Stimulated activated CD8-positive, alpha-beta memory T cell treated with anti-CD3 and anti-CD28 coated beads, Interleukin-4, amount 100 ng/mL, for 1 hour (primary cell): ENCODE measurements at places on chromosomes 13 and 19.

- DNase-seq = no peak
These were observed 12.5 kb downstream of the UBXN6 start for GRCh38 chr19:4444765-4445741.

GRCh38 chr13:108407495-108407894 is 138.0 kb downstream of the TNFSF13B start:
- no peak for DNase-seq

GRCh38 chr13:84029396-84029795 is 147.1 kb upstream of the SLITRK1 start:
- no peak for DNase-seq

- no peak for DNase-seq
These were observed 3.0 kb downstream of the PAK4 start for GRCh38 chr19:39128516-39129079.

DNA sequence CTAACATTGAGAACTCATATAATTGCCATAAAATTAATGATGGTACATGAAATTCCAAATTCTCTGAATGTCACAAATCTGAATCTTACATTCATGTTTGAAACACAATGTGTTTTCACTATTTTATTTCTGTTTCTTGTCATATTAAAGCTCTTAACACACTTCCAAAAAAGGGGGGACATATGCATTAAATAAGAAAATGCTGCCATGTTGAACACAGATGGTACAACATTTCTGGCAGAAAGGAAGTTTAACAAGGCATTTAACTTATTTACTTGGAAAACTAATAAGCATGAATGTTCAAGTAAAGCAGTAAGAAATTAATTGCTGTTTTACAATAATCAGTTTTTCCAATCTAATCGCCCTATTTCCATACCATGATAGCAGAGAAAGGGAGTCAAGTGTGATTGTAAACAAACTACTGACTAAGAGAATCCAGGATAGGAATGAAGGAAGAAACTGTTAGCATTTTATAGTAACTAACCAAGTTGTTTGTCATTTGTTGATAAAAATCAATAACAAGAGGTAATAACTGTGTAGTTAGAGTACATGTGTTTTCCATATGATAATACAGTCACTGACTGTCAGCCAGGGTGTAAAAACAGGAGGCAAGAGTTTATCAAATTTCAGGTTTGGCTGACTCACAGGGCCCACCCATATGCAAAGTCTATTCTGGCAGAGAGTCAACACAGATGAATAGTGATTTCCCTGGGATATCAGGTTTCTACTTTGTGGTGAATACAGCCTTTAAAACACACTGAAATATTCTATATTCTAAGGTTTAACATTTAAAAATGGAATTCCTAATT is 5.7 kb upstream of the FOXO1 start:
- DNase-seq = no peak

- no peak for DNase-seq
These were observed 125.5 kb downstream of the POSTN start for GRCh38 chr13:37473035-37473434.

- DNase-seq = no peak
These were observed 30.1 kb upstream of the PEPD start for GRCh38 chr19:33551676-33552075.

DNA sequence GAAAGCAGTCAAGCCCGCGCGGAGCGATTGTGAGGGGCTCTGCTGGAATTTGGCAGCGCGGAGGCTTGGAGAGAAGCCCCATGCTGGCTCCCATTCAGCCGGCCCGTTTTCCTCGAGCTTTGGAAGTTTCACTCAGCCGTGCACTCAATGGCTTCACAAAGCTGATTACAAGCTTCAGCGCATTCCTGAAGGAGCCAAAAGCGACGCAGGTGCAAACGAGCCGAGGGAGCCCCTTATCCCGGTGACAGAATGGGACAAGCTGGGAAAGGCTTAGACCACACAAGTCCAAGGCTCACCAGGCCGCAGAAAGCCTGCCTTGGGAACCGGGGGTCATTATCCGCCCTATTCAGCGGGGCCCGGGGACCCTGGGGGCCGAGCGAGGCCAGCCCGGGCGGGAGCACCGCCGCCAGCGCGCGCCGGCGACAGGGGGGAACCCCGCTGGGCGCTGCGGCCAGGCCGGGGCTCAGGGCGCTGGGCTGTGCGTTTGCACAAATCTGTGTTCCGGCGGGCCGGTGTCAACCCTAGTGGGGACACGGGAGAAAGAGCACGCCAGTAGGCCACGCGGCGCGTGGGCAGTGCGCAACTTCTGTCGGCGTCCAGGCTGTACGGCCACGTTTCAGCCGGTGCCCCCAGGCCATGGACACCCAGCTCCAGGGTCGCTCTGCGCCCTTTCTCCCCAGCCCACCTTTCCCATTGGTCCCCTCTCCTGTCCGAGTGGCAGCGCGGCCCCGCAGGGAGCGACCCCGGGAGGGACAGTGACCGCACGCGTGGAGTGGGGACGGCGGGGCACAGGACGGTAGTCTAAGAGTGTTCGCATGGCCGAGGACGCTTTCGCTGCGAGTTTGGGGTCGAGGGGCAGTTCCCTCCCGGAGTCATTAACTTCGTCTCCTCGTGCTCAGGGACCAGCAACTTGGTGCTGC is 37.3 kb downstream of the SOX1 start:
- no peak for DNase-seq

GRCh38 chr19:5032101-5032967 is 63.4 kb downstream of the KDM4B start:
- no peak for DNase-seq

DNA sequence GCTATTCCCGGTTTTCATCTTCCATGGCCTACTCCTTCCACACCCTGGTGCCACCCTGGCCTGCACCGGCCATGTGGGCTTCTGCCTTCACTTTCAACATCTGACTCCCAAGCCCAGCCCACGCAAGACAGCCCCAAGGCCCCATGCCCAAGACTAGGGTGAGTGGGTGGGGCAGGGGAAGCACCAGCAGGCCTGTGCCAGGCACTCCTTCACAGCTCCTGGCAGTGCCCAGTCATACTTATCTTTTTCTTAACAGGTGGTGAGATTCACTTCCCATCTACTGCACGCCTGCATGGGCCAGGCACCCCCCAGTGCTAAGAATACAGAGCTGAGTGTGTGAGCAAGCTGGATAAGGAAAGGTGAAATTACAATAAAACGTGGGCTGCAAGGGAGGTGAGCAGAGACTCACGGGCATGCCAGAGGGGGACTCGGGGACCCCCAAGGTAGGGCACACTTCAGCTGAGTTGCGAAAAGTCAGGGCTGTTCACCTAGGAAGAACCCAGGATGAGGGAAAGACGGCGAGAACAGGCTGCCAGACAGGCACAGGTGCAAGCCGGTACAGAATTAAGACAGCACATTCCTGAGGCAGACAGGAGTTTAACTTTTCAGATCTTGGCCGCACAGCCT is 55.7 kb downstream of the COL4A1 start:
- DNase-seq = no peak

- DNase-seq = no peak
These were observed 99.0 kb upstream of the TNFSF11 start for GRCh38 chr13:42474954-42475353.

GRCh38 chr13:106311004-106311403 is 224.5 kb downstream of the EFNB2 start:
- DNase-seq = no peak

DNA sequence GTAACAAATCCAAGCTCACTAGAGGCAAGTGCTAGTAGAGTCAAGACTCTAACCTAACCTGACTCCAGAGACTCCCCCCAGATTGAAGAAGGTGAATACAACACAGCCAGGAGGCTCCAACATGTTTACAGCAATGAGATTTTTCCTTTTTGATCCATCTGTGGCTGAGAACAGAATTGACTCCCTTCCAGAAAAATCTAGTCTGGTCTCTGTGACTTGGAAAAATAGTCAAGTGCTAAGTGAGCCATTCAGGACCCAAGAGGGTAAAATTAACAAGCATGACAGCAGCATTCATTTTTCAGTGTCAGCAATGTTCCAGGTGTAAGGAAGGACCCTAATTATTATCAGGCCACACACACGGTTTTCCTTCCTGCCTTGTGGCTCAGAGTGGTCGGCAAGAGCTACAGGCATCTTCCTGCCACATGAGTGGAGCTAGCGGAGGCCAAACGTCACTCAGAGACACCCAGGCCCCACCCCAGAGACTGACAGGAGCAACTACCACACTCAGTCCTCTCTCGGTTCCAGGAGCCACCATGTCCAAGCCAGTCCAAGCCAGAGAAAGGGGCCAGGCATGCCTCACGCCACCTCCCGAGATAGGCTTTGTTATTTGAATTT is 395.1 kb downstream of the FOXO1 start:
- DNase-seq = no peak

GRCh38 chr19:19402656-19403372 is 2.7 kb upstream of the GATAD2A start:
- no peak for DNase-seq

- no peak for DNase-seq
These were observed 13.8 kb downstream of the TJP3 start for GRCh38 chr19:3721887-3722442.

DNA sequence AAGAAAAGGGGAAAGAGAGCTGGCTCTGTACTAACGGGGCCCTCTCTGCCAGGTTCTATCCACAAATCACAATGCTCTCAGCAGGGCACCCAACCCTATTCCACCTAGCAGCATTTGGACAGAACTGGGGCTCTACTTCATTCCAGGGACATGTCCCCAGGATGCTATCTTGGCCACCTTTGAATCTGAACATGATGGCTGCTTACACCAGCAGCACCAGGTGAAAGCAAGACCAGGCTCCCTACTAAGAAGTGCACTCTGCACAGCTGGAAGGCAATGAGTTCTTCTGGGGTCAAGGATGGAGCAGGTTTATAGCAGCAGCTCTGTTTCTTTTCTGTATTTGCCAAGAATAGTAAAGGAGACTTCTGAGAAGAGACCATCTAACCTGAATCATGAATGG is 222.4 kb downstream of the DACH1 start:
- no peak for DNase-seq

GRCh38 chr19:18000480-18000914 is 7.5 kb upstream of the ARRDC2 start:
- DNase-seq = no peak

- no peak for DNase-seq
These were observed 14.9 kb downstream of the LCP1 start for GRCh38 chr13:46166947-46167610.

- DNase-seq = no peak
These were observed 63.9 kb downstream of the LATS2 start for GRCh38 chr13:20997301-20998161.

DNA sequence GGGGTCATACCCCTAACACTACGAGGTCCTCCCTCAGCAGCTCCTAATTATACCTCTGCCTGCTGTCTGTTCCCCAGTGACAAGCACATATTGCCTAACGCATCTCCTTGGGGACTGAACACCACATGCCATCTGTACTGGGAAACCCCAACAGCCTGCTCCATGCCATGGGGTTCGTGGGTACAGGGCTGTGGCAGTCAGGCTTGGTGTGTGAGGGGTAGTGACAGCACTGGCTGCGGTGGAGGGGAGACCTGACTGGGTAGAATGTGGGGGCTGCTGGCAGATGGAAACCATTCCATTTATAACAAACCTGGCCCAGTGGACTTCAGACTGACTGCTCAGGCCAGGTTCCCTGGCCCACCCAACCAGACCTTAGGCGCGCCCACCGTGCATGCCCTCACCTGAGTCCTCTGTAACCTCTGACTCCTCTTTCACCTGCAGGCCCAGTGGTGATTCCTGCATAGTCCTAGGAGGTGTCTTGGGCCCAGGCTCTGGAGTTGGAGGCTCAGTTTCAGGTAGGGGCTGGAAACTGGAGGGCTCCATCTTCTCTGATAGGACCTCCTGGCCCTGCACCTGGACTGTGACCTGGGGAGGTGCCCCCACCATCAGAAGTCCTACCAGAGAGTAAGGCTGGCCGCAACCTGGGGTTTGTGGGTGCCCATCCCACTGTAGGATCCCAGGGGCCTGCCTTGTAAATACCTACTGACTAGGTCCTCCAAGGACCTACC is 3.0 kb downstream of the MZF1 start:
- DNase-seq = no peak

GRCh38 chr13:86882107-86882506 is 789.1 kb upstream of the SLITRK5 start:
- no peak for DNase-seq

DNA sequence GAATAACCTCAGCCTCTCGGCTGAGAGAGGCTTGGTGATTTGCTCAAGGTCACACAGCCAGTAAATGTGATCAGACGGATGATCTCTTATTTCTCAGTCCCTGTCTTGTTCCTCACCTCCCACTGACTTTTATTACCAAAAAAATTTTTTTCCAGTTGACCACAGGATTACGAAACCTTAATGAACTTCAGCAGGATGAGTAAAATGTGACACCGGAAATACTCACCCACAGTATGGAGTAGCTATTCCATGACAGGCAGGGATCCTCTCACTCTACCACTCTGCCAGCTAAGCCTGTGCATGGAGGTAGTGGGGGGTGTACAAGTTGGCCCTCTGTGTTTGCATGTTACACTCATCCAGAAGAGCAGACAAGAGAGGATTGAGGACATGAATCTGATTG is 916.4 kb downstream of the UQCRFS1 start:
- DNase-seq = no peak

GRCh38 chr19:33388231-33388724 is 14.8 kb downstream of the CEBPG start:
- DNase-seq = no peak

- DNase-seq = no peak
These were observed 15.9 kb upstream of the EFNB2 start for GRCh38 chr13:106551350-106551749.

- DNase-seq = no peak
These were observed 63.6 kb downstream of the RGCC start for GRCh38 chr13:41520660-41521630.

- no peak for DNase-seq
These were observed 200.5 kb downstream of the ABCC4 start for GRCh38 chr13:95100525-95101433.

GRCh38 chr19:31299665-31300064 is 49.6 kb downstream of the TSHZ3 start:
- no peak for DNase-seq

- no peak for DNase-seq
These were observed 5.9 kb downstream of the MIPEP start for GRCh38 chr13:23883255-23883654.

GRCh38 chr13:110014719-110015118 is 228.3 kb upstream of the IRS2 start:
- no peak for DNase-seq

GRCh38 chr19:27777242-27777641 is 1435.7 kb downstream of the UQCRFS1 start:
- no peak for DNase-seq
